ENCODE measurements at places on chromosomes 2 and 18.

- H3K36me3 ChIP-seq, result no peaks in the 10 kb centered on the region
- no peaks in the 10 kb centered on the region for H3K27me3 ChIP-seq
- DNase-seq, result no peak
- H3K4me1 ChIP-seq, result peaks cover 26% of the 10 kb centered on the region
- H3K4me3 ChIP-seq, result no peak overlapping the region
These were observed 217.1 kb downstream of the MREG start for GRCh38 chr2:215796140-215796855.

DNA sequence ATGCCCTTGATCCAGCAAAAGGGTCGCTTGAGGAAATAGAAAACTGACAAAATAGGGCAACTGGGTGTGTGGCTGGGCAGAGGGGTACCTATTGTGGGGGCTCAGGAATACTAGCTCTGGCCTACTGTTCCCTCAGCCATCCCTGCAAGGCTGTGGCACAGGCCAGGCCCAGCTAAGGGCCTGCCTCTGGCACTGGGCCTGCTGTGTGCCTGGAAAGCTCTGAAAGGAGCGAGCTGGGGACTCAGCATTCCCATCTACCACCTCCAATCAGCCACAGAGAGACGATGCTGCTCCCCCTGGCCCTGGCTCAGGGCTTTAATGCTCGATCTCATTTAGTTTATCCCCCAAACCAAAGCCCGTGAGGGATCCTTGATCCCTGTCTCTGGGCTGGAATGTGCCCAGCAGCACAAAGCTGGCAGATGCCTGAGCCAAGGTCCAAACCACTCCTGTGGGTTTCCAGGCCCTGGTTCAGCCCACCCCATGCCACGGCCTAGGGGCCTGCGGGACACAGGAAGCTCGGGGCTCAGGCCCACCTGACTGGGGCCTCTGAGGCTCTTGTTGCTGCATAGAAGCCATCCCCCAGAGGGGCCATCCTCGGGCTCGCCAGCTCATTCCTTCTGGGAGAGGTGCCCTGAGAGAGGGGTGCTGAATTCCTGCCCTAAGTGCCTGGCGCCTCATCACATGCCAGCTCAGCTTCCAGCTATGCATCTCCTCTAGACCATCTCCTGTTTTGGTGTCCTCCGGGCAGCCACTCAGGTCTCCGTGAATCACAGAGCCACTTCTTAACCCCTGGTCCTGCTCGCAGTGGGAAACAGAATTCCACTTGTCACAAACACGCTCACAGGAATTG lies 43.0 kb upstream of the KCNF1 start:
- peaks cover 16% of the 10 kb centered on the region for H3K27me3 ChIP-seq
- H3K4me1 ChIP-seq, result peaks cover 8% of the 10 kb centered on the region
- no peak overlapping the region for H3K4me3 ChIP-seq
- H3K36me3 ChIP-seq, result peaks cover 2% of the 10 kb centered on the region
- H3K27ac ChIP-seq, result no peak overlapping the region

DNA sequence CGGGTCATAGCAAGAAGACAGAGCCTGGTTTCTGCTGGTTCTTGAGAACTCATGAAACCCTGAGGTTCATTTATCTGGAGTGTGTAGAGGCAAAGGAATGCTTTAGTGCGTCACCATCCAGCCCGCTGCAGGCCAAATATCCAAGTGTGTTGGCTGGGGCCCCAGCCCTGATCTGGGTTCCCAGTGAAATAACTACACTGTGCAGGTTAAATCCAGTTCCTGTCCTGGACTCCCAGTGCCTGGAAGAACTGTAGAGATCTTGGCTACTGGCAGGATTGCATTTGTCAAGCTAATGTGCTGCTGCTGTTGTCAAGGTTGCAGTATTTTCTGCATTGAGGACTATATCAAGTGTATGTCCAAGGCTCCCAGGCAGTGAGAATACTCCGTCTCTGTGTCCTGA lies 89.9 kb downstream of the MAPK4 start:
- no peaks in the 10 kb centered on the region for H3K4me1 ChIP-seq
- peak; percentile 42 for DNase-seq
- no peak overlapping the region for H3K27ac ChIP-seq

DNA sequence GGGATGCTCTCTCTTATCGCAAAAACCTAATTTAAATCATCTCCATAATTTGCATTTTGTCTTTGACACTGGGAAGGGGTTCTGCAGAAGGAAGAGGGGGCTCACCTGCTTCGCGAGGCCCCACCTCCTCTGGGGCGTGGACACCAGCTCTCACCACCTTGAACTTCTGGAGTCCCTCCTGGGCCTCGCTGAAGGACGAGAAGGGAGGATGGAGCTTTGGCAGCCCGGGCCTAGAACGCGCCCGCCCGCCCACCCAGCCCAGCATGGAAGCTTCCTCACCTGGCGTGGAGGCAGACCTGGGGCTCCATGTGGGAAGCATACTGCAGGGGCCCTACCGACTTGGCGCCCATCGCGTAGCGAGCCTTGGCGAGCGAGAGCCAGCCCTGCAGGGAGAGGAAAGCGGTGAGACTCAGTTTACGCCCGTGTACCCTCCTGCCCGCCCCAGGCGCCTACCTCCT lies 1.1 kb upstream of the IMP4 start:
- H3K27ac ChIP-seq, result peak overlapping the region; percentile 98
- DNase-seq, result no peak
- H3K36me3 ChIP-seq, result peaks cover 28% of the 10 kb centered on the region

DNA sequence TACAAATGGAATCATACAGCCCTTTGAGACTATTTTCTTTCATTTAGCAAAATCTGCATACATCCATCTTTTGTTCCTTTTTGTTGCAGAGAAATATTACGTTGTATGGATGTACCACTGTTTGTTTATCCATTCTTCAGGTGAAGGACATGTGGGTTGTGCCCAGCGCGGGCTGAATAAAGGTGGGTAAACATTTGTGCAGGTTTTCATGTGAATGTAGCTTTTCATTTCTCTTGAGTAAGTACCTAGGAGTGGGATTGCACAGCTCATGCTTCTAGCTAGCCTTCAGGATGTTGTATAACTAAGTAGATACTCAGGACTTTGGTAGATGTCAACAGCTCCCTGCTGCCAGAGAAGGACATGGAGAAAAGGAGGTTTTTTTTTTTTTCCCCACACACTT lies 50.6 kb upstream of the SPRED2 start:
- H3K4me1 ChIP-seq, result no peaks in the 10 kb centered on the region
- H3K4me3 ChIP-seq, result no peak overlapping the region
- no peak overlapping the region for H3K27ac ChIP-seq

GRCh38 chr18:13381331-13381730 lies 162.8 kb downstream of the LDLRAD4 start:
- H3K27me3 ChIP-seq, result no peaks in the 10 kb centered on the region
- H3K27ac ChIP-seq, result peak overlapping the region; percentile 98
- no peak overlapping the region for H3K4me3 ChIP-seq
- DNase-seq, result no peak
- H3K36me3 ChIP-seq, result no peaks in the 10 kb centered on the region

DNA sequence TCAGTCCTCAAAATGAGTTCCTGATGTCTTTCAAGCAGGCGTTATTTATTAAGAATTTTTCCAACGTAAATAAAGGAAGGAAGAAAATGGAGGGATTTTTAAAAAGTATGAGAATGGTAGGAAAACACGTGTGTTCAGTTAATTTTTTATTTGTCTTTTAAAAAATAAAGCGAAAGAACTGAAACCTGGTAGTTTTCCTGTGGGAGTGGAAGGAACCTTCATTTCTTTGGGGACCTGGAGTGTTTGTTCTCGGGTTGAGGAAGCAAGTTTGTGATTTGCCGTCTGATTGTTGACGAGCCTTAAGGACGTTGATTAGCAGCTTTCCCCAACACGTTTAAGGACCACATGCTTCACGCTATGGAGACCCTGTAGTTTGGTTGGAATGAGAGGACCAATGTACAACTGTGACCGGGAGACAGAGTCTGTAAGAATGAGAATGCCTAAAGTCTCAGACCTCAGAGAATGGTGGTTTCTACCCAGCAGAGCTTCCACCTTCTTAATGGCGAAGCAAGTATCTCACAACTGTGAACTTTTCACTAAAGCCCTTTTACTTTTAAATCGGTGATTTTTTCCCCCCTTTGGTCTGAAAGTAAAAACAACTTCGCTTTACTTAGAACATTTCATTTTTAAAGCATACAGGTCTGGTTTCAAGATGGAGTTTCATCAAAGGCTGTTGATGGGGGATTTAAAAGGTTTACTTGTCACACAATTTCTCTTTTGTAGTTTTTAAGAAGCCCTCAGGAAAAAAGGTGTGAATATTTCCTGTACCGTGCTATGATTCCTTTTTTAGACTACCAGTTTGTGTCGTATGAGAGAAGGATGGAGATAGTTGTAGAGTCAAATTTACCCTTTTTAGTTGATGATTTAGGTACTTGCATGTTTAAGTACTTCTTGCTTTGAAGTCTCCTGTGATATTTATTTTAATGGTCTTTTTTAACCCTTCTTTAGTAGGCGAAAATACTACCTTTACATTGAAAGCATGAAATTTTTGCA lies 1.4 kb downstream of the TTC39C start:
- peaks cover 23% of the 10 kb centered on the region for H3K4me1 ChIP-seq
- H3K36me3 ChIP-seq, result no peaks in the 10 kb centered on the region
- peak overlapping the region; percentile 83 for H3K4me3 ChIP-seq
- peak overlapping the region; percentile 86 for H3K27ac ChIP-seq

DNA sequence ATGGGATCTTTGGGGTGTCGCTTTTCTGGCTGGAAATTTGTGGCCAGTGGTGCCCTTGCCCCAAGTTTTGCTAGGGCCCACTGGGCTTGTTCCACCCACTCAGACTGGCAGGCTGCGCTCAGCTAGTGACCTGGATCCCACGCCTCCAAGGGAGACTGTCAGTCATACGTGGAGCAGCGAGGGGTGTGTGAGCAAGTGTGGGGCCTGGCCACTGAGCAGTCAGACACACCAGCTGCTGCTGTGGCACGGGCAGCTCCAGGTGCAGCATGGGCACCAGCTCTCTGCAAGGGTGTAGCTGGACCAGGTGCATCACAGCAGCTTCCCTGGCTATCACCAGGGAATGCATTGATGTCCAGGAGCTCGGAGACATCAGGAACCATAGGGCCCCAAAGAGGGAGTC lies 327.0 kb downstream of the NR4A2 start:
- DNase-seq, result no peak
- H3K27ac ChIP-seq, result no peak overlapping the region
- H3K4me3 ChIP-seq, result no peak overlapping the region

DNA sequence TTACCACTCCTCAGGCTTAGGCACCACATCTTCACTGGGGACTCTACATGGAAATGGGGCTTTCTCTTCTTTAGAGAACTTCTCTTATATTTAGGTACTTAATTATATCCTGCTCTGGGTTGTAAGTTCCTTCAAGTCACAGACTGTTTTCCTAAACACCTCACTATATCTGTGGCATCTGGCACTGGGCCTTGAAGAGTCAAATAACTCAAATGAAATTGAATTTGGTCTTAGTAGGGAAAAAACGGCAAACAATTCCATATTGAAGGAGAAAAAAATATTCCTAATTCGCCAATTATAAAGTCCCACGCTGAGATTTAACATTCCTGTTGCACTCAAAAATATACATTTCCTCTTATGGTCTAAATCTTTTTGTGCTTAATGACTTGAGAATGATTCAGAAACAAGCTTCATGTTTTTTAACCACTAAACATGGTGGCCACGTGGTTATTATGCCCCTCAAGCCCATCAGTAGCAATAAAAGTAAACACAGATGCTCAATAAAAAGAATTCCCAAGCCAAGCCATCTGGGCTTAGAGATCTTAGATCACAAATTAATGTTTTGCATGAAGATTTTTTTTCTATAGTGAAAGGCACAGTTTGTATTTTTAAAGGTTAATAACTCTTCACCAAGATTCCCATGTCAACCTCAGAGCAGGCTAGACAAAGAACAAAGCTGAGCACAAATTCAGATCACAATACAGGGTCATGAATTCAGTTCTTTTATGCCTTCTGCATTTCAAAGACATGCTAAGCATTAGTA lies 105.5 kb upstream of the SYT4 start:
- H3K4me3 ChIP-seq, result no peak overlapping the region
- no peak for DNase-seq
- H3K27me3 ChIP-seq, result no peaks in the 10 kb centered on the region
- no peak overlapping the region for H3K27ac ChIP-seq
- H3K36me3 ChIP-seq, result no peaks in the 10 kb centered on the region

GRCh38 chr2:170643346-170643745 lies 71.8 kb upstream of the SP5 start:
- H3K4me3 ChIP-seq, result no peak overlapping the region
- H3K27ac ChIP-seq, result no peak overlapping the region
- no peaks in the 10 kb centered on the region for H3K27me3 ChIP-seq

DNA sequence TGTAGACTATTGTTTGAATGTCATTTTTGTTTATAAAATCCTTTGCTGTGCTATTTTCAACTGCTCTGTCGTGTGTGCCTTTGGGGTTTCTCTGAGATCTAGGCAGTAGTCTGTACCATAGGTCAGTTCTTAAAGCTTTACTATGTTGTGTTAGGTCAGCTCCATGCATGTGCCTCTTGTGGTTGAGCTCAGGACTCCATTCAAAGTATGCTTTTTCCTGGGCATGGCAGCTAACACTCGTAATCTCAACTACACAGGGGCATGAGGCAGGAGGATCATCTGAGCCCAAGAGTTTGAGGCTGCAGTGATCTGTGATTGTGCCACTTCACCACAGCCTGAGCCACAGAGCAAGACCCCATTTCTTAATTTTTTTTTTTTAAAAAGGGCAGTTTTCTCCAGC lies 174.4 kb upstream of the SPHKAP start:
- no peaks in the 10 kb centered on the region for H3K4me1 ChIP-seq
- peaks cover 7% of the 10 kb centered on the region for H3K27me3 ChIP-seq
- no peaks in the 10 kb centered on the region for H3K36me3 ChIP-seq
- DNase-seq, result no peak

DNA sequence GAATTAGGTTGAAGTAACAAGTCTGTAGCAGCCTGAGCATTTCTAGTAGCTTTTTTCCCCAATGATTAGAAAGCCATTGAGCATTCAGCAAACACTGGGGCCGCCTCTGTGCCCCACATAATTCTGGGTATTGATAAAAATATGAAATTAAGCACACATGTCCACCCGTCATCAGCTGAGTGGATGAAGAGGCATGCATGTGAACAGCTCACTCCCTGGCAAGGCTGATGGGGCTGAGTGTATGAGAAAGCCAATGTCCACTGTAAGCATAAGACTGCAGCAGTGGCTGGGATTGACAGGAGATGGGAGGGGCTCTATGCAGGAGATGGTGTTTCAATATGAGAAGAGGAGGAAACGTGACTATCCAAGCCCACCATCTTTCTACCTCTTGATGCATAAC lies 124.4 kb upstream of the KLHL29 start:
- no peaks in the 10 kb centered on the region for H3K4me1 ChIP-seq
- no peak for DNase-seq
- H3K36me3 ChIP-seq, result no peaks in the 10 kb centered on the region

All from mesothelial cell of epicardium (in vitro differentiated cells).